Kasumi-1 (cell line): ENCODE measurements at places on chromosomes 5 and 9.
A peak's percentile ranks its signal among the peaks of the same experiment; 100 is the strongest.

DNA sequence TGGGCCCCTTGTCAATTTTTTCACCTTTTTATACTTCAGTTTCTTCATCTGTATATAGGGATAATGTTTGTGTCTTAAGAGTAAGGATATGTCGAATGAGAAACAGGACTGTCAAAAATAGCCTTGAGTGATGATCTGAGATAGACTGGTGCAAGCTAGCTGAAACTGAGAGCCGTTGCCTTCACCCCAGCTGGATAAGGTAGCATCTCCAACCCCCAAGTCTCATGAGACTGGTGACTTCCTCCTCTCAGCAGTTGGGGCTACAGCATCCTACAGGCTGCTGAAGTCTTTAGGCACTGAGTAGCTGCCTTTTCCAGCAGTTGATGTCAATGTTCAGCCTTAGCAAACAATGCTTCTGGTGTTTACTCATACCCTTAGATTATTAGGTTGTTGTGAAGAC lies 330.2 kb downstream of the OSTF1 start:
- DNase-seq = no peak

- DNase-seq = no peak
Observed at GRCh38 chr9:86971742-86972141, 24.4 kb upstream of the GAS1 start.

- no peak for DNase-seq
Observed at GRCh38 chr5:74391410-74391809, 249.1 kb downstream of the ENC1 start.

GRCh38 chr5:15489571-15490235 lies 10.3 kb upstream of the FBXL7 start:
- DNase-seq = no peak

- DNase-seq = no peak
Observed at GRCh38 chr5:505951-506525, 18.2 kb downstream of the SLC9A3 start.

DNA sequence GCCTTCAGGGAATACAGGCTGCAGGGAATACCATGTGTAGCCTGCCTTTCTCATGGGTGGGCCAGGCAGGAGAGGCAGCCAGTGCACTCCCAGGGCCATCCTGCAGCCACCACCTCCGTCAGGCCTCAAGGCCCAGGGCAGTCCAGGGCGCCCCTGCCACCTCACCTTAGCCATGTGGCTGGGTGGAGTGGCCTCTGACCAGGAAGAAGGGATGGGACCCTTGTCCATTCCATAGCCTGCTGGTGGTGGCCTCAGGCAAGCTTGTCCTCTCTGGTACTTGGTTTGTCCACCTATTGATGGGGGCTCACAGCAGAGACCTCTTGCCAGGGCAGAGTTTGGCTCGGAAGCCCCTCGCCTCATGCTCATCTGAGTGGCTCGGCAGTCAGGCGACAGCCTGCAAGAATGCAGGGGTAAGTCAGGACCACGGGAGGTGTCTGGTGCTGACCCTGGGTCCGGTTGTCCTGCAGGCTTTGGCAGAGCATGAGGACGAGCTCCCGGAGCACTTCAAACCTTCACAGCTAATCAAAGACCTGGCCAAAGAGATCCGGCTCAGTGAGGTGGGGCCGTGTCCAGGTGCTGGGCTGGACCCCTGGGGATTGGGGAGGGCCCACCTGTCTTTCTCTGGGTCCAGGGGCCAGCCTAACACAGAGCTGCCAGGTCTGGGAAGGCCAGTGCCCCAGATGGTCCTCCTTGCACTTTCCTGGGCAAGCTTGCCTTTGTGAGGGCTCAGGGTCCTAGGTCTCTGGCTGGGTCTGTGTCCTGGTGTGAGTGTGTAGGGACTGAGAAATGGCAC lies 82.9 kb downstream of the PHF2 start:
- DNase-seq = no peak

GRCh38 chr9:94944626-94945025 lies 218.1 kb downstream of the AOPEP start:
- DNase-seq = no peak

DNA sequence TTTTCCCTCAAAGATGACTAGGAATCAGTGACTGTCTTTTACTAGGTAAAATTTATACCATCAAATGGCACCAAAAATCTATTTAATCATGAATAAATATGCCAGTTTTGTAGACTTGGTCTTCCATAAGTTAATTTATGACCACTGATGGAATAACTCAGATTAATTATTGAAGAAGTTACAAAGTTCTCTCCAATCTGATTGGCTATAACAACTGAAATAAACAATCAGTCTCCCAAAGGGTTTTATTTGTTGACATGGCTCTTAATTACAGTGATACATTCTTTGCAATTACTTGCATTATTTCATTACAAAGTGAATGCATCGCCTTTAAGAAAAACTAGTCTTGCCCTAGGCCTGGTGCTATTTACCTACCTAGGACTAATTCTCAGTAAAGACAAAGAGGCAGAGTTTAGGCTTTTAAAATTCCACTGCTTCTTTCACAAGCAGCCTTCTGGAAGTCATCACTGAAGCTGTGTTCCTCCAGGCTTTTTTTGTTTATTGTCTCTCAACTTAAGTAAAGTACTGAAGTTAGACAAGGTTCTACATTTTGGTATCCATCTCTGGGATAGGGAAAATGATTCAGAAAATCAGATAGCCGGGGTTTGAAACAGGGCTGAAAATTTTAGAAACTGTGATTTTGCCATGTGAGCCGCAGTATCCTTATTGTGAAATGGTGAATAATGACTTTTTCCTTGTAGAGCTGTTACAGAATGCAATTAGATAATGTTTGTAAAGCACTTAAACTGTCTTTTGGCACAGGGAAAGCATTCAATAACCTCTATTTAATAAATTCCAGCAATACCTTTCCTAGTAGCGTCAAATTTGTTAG lies 2.5 kb downstream of the STOM start:
- DNase-seq = no peak

- no peak for DNase-seq
Observed at GRCh38 chr5:177189416-177189815, 55.8 kb downstream of the NSD1 start.

GRCh38 chr5:87413343-87413645 lies 564 bp upstream of the CCNH start:
- peak; percentile 29 for DNase-seq

- no peak for DNase-seq
Observed at GRCh38 chr9:123697686-123698085, 232.2 kb downstream of the DENND1A start.

DNA sequence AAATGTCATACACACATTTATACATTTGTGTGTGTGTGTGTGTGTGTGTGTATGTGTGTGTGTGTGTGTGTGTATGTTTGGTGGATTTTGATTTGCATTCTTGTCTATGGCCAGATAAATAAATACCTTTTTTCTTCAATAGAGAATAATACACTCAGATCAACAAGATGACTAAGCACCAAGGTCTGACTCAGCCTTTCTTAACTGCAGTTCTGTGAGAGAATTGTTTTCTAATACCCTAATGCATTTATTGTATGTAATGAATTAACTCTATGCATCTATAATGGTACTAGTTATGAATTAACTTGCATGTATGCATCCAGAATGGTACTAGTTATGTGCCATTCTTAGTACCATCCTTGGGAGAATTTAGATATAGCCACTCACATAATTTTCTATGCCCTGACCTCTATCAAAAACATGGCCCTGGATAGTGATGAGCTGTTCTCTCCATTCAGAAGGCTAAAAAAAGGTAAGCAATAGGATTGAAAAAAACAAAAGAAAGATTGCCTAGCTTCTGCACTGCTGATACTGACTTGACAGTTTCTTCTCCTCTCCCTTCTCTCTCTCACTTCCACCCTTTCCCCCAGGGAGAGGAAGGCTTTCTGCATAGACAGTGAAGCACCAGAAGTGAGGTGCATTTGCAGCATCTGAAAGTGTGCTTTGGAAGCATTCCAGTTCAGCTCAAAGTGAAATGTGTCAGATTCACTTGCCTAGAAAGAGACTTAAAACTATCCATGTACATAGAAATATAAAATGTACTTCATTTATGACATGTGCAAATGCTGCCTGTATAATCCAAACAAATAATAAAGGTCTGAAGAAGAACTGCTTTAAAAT lies 55.1 kb upstream of the CCDC112 start:
- DNase-seq = no peak

DNA sequence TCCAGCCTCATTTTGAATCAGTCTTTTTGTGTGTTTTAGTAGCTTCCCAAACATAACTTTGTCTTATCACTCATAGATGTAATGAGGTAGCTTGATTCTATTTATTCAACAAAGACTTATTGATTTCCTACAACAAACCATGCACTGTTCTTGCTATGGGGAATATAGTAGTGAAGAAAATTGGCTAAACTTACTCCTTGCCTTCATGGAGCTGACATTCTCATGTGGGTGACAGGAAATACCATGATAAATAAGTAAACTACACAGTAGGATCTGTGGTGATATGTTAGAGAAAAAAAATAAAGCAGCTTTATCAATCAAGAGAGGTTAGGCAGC lies 255.7 kb upstream of the TNC start:
- DNase-seq = no peak

GRCh38 chr9:137879566-137880150 lies 2.1 kb downstream of the CACNA1B start:
- DNase-seq = no peak

GRCh38 chr5:60026161-60026560 lies 132.6 kb upstream of the PDE4D start:
- DNase-seq = no peak

GRCh38 chr9:89000371-89000781 lies 9.1 kb downstream of the S1PR3 start:
- no peak for DNase-seq

GRCh38 chr5:141528291-141528984 lies 39.6 kb downstream of the PCDHGC5 start:
- no peak for DNase-seq

DNA sequence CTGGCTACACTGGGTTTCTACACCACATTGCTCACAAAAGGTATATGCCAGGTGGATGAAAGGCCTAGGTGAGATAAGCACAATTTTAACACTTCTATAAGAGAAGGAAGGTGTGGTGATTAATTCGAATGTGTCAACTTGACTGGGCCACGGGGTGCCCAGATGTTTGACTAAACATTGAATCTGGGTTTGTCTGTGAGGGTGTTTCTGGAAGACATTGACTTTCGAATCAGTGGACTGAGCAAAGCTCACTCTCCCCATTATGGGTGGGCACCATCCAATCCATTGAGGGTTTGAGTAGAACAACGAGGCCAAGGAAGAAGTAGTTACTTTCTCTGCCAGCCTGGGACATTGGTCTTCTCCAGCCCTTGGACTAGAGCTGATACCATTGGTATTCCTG lies 78.2 kb upstream of the COL5A1 start:
- DNase-seq = no peak

- no peak for DNase-seq
Observed at GRCh38 chr9:7608261-7608660, 191.3 kb downstream of the DMAC1 start.

- DNase-seq = peak; percentile 53
Observed at GRCh38 chr9:104779946-104780535, 16.1 kb downstream of the NIPSNAP3B start.

GRCh38 chr5:67414712-67415111 lies 218.1 kb upstream of the CD180 start:
- DNase-seq = no peak

DNA sequence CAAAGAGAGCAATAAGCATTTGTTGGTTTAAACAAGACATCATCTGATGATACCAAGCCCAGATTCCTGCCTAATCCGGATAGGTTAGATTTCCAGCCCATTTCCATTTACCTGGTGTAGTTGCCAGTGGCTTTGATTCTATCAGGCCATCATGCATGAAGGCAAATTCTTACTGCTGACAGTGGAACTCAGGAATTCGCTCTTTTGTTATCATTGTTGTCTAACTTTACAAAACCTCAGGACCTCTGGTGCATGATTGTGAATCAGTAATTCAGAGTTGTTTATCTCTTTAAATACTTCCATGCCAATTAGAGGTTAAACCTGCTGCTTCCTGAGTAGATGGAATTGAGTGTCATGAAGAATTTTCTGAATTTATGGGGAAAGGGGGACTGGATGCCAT lies 76.5 kb downstream of the C9orf152 start:
- DNase-seq = no peak

GRCh38 chr9:84000186-84000585 lies 19.6 kb downstream of the RMI1 start:
- DNase-seq = no peak

DNA sequence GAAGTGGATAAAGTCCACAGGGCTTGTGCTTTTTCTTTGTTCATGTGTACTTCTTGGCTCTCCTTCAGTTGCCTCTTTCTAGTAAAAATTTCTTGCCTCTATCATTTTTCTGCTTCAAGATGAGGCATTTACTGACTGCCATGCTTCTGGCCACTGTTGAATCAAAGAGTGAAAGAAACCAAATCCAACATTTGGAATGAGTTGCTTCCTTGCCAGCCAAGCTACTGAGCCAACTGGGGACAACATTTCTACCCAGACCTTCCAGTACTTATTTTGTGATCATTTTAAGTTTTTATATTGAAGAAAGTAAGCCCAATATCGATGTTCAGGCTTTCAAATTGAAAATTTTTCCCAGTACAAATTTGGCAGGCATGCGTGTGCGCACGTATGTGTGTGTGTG lies 73.2 kb downstream of the SNCAIP start:
- no peak for DNase-seq

GRCh38 chr5:7756453-7756852 lies 94.5 kb downstream of the CFAP90 start:
- DNase-seq = peak; percentile 93

GRCh38 chr5:54794135-54794975 lies 191.0 kb downstream of the ESM1 start:
- no peak for DNase-seq

DNA sequence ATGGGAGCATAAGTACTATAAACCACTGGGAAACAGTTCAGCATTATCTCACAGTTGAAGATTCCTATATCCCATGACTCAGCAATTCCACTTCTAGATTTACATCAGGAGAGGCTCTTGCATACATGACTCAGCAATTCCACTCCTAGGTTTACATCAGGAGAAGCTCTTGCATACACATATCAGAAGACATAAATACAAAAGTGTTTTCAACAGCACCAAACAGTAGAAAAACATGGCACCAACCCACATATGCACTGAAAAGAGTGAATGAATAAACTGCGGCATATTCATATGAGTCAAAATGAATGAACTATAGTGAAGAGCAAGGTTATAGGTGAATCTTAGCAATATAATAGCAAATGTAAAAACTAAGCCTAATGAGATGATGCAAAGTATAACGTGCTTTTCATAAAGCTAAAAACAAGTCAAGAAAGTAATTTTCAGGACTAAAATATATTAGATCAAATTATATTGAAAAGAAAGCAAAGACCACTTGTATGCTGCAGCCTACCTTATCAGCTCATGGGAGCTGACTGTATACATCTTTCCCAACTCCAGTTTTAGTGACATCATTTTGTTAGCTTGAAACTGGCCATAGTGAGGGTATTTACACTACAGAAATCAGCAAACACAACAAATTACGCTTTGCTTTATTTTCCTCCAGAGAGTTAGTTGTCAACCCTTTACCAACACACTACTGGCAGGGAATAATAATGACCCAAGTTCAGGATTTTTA lies 95.8 kb downstream of the ANKRD18B start:
- no peak for DNase-seq

- no peak for DNase-seq
Observed at GRCh38 chr9:105426657-105427056, 21.2 kb upstream of the FSD1L start.

GRCh38 chr9:25700430-25700829 lies 22.2 kb upstream of the TUSC1 start:
- no peak for DNase-seq

GRCh38 chr5:151522226-151522625 lies 68.9 kb downstream of the FAT2 start:
- peak; percentile 22 for DNase-seq
